OCI-M1 (cell line): ENCODE measurements at places on chromosomes 2 and 18.

DNA sequence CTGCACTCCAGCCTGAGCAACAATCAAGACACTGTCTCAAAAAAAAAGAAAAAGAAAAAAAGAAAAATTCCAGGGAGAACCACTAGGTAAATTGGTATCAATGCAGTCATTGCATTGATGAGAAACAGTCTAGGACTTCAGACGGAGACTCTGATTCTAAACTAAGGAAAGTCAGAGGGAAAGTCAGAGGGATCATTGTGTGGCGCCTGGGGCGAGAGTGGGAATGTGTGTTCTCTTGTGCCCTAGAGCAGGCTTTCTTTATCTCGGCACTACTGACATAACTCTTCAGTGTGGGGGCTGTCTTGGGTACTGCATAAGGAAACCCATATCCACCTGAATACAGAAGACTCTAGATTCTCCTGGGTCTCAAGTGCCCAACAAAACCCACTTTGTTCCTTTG, 24.8 kb downstream of the SERPINE2 start:
- DNase-seq = no peak

DNA sequence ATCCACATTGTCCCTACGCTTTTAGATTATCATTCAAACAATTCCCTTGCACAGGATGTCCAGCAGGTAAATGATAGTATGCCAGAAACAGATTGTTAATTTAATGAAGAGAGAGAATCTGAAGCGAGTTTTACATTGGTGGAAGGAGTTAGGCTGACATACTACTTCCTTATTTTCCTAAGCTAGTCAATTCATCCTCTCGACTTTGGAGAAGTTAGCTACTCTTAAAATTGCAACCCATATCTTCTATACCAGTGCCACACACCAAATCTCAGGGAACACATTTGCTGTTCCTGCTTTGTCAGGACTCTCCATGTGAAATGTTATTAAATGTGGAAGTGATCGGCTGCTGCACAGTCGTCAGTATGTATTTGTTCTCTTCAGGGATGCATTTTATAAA, 249.2 kb downstream of the NAPG start:
- peak; percentile 56 for DNase-seq

GRCh38 chr2:80016171-80016570, 288.4 kb downstream of the LRRTM1 start:
- no peak for DNase-seq

- DNase-seq = no peak
These were observed 256.0 kb upstream of the FANCL start for GRCh38 chr2:58497168-58497567.

- DNase-seq = no peak
These were observed 640.1 kb upstream of the FSHR start for GRCh38 chr2:49794396-49794795.

DNA sequence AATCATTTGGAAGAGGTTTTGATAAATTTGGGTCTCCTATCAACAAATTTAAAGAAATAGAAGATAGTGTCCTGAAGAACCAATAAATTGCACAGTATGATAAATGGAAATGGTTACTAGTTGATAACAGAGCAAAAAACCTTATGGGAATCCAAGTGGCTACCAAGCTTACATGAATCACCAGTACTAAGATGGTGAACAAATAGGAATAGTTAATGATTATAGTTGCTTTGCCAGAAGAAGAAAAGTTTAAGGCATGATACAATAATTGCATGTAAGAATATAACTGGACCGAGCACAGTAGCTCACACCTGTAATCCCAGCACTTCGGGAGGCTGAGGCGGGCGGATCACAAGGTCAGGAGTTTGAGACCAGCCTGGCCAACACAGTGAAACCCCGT, 19.6 kb upstream of the INO80D start:
- DNase-seq = no peak

DNA sequence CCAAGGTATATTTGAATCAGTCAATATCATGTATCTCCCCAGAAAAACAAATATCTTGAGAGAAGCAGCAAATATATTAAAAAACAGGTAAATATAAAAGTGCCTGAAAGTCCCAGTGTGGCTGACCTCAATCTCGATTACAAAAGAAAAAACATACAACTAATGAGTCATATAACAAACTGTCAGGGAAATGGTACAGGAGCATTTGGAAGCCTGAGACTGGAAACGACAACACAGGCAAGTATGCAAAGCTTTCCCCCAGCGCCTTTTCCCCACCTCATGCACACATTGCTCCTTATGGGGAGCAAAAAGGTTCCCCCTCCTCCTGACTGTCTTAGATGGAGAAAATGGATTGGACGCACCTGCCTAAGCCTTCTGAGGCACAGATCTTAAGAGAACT, 230.7 kb downstream of the TMX3 start:
- DNase-seq = no peak

- no peak for DNase-seq
These were observed 573.4 kb downstream of the CPS1 start for GRCh38 chr2:211129798-211130197.

GRCh38 chr2:101500860-101501259, 25.9 kb upstream of the RFX8 start:
- no peak for DNase-seq

DNA sequence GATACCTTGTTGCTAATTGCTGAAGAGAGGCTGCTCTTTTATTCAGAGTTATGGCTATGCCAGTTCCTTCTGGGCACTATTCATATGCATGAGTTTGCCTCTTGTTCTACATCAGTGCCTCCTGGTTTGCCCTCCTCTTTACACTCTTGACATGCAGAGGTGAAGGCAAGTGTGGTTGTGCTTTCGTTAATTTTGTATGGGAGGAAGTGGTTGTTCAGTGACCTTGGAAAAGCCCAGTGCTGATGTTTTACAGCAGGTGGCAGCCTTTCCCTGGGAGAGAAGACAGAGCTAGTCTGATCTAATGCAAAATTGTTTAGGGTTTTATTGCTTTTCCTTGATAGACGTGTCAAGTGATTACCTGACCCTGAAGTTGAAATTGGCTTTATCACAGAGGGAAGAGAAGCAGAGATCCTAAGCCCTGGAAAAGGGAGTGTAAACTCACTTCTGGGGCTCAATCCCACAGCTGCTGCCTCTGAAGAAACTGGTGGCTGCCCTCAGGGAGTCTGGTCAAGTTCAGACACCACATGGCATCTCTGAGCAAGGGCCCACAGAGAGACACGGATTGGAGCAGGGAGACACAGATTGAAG, 30.5 kb upstream of the VPS54 start:
- peak; percentile 75 for DNase-seq
